Activated CD8-positive, alpha-beta memory T cell treated with anti-CD3 and anti-CD28 coated beads for 24 hours (primary cell): ENCODE measurements at places on chromosomes 2 and 18.

DNA sequence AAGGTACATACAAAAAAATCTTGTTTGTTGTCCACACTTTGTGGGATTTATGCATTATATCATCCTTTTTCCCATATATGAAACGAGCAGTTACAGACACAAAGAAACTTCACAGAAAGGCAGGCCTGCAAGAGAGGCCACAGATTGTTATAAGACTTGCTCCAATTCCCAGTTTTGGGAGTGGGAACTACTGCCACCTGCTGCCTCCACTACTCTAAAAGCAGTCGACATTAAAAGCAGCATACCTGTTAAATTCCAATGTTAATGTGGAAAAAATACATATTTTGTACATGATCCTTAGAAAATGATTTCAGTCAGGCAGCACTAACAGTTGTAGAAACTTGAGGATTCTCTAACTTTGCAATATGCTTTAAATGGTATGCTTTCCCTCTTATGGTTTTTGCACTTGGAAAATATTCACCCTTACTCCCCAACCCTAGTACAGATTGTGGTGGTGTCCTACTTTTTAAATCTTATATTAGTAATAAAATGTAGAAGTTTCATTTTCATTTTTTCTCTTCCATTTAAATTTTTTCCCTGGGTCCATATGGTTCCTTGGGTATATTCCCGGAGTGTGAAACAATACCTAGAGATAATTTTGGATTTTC, 37.9 kb downstream of the SLC38A11 start:
- no peak for DNase-seq

GRCh38 chr2:58906081-58906645, 665.0 kb upstream of the FANCL start:
- no peak for DNase-seq

DNA sequence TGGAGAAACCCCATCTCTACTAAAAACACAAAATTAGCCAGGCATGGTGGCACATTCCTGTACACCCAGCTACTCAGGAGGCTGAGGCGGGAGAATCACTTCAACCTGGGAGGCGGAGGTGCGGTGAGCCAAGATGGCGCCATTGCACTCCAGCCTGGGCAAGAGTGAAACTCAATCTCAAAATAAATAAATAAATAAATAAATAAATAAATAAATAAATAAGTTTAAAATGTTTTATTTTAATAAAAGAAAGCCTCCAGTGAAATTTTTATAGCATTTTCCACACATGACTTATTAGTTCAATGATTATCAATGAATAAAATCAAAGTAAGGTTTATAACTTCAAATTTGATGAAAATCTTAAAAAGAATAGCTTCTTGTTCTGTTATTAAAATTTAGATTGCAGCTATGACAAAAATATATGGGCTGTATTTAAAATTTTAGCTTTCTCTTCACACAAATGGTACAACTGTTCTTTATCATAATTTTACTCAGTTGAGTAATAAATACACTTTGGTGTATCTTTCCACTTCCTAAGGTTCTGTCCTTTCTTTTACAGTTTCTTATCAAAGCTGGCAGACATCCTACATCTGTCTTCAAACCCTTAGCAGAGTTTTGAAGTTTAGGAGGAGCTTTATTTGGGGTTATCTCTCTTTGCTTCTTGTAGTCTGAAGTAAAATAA, 78.4 kb upstream of the ZSWIM2 start:
- DNase-seq, result no peak

- no peak for DNase-seq
Observed at GRCh38 chr2:132733094-132733493, 63.1 kb upstream of the LYPD1 start.

DNA sequence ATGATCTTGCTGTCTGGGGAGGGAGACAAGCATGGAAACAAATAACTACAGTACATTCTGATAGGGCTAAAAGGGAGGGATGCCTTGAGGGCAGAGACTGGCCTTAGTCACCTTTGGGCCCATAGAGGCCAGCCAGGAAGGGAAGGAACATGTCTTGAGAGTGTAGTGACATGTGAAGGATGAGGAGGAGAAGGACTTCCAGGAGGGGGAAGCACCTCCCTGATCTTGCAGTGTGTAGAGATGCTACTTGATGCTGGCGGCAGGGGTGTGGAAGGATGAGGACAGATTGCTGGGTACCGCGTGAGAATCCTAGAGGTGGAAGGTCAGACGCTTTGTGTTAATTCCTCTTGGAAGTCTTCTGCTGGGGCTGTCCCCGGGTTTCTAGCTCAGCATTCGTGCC, 13.1 kb downstream of the TET3 start:
- no peak for DNase-seq
